Neural crest cell (in vitro differentiated cells): ENCODE measurements at places on chromosomes 7 and 10. TPM values are rescaled to one million over a fixed set of nuclear protein-coding genes. Genes with fewer than 3 reads are reported as not detected.

The RELN gene
- 0.02 and 0.07 TPM in 2 replicates for total RNA-seq

The MKI67 gene
- total RNA-seq, result 140 and 160 TPM in 2 replicates

The EBLN1 gene
- total RNA-seq, result not detected in 2 replicates

The UNCX gene
- 2.4 and 2.7 TPM in 2 replicates for total RNA-seq

The TCTN3 gene
- 45.5 and 46.6 TPM in 2 replicates for total RNA-seq

The SUPV3L1 gene
- 35.6 and 39.4 TPM in 2 replicates for total RNA-seq

The EZH2 gene
- total RNA-seq, result 105 and 106 TPM in 2 replicates

The HOGA1 gene
- total RNA-seq, result 0.23 and 0.36 TPM in 2 replicates

The H2AZ2 gene
- 351 and 353 TPM in 2 replicates for total RNA-seq

The MRC1 gene
- not detected in 2 replicates for total RNA-seq

The MKX gene
- total RNA-seq, result 0.30 TPM in 1 of 2 replicates, not detected in the other

GRCh38 chr10:28396331-28396730 lies 93.5 kb upstream of the MPP7 start:
- no peak overlapping the region for H3K4me3 ChIP-seq
- H3K27ac ChIP-seq, result no peak overlapping the region
- peaks cover 10% of the 10 kb centered on the region for H3K27me3 ChIP-seq
- no peaks in the 10 kb centered on the region for H3K4me1 ChIP-seq
- DNase-seq, result no peak
- H3K36me3 ChIP-seq, result no peaks in the 10 kb centered on the region

DNA sequence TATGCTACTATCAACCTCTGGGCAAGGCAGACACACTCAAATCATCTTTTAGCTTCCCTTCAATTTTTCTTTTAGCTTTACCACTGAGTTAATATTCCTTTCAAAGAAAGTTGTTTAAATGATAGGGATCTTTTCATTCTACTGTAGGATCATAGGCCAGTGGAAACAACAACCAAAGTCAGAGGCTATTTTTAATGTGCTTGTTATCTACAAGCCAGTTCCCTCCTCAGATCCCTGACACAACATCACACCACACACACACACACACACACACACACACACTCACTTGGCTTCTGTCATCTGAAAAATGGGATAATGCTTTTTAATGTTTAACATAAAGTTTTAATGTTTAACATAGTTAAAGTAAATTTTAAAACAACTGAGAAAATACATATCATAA lies 106.7 kb upstream of the CAV2 start:
- no peak overlapping the region for H3K4me3 ChIP-seq
- H3K27me3 ChIP-seq, result no peaks in the 10 kb centered on the region
- H3K4me1 ChIP-seq, result peaks cover 14% of the 10 kb centered on the region
- no peak for DNase-seq
- no peak overlapping the region for H3K27ac ChIP-seq
- H3K36me3 ChIP-seq, result no peaks in the 10 kb centered on the region

- H3K4me3 ChIP-seq, result no peak overlapping the region
- H3K4me1 ChIP-seq, result peaks cover 6% of the 10 kb centered on the region
- peaks cover 54% of the 10 kb centered on the region for H3K27me3 ChIP-seq
These were observed 2.9 kb upstream of the IGFBP1 start for GRCh38 chr7:45885264-45885882.

DNA sequence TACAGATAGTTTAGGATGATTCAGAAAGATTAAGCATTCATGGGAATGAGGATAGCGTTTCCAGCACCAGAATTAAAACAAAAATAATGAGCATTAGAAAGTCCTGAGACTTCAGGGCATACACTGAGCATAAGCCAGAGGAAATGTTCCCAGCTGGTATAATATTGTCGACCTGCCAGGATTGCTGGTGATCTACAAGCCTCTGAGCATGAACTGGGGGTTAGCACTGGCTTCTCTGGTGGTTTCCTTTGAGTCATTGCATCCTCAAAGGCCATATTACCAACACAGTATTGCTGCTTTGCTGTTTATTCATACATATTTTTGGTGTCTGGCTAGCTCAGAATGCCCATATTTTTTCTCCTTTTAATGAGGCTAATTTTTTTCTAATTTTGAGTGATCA lies 10.7 kb upstream of the ATRNL1 start:
- H3K4me1 ChIP-seq, result peaks cover 20% of the 10 kb centered on the region
- H3K36me3 ChIP-seq, result peaks cover 16% of the 10 kb centered on the region
- no peak for DNase-seq
- no peaks in the 10 kb centered on the region for H3K27me3 ChIP-seq

GRCh38 chr10:132571650-132572544 lies 34.3 kb downstream of the INPP5A start:
- no peak overlapping the region for H3K4me3 ChIP-seq
- H3K4me1 ChIP-seq, result peaks cover 8% of the 10 kb centered on the region
- no peak overlapping the region for H3K27ac ChIP-seq
- no peaks in the 10 kb centered on the region for H3K36me3 ChIP-seq
- DNase-seq, result no peak

- H3K27ac ChIP-seq, result no peak overlapping the region
- no peak overlapping the region for H3K4me3 ChIP-seq
- no peaks in the 10 kb centered on the region for H3K27me3 ChIP-seq
- peaks cover 22% of the 10 kb centered on the region for H3K4me1 ChIP-seq
- no peaks in the 10 kb centered on the region for H3K36me3 ChIP-seq
- no peak for DNase-seq
These were observed 177.0 kb downstream of the GNAT3 start for GRCh38 chr7:80334908-80335307.

GRCh38 chr10:48254750-48255512 lies 19.6 kb downstream of the FRMPD2 start:
- no peak for DNase-seq
- H3K4me1 ChIP-seq, result peaks cover 11% of the 10 kb centered on the region
- no peak overlapping the region for H3K4me3 ChIP-seq
- H3K27me3 ChIP-seq, result no peaks in the 10 kb centered on the region
- no peak overlapping the region for H3K27ac ChIP-seq

DNA sequence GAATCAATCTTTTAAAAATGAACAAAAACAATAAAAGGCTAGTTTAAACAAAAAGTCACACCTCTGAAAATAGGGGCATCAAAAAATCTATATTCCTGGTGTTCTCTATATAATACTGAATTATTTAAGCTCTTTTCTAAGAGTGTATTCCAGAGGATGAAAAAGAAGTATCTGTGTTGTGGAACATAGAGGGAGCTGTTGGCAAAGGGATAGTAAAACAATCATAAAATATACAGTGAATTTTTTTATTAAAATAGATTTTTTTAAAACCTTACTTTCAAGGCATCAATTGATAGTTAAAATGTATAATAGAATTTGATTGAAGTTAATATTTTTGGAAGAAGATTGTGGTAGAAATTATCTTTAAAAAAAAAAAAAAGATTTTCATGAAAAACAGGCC lies 1409.1 kb upstream of the CELF2 start:
- H3K4me1 ChIP-seq, result no peaks in the 10 kb centered on the region
- H3K27ac ChIP-seq, result no peak overlapping the region
- DNase-seq, result no peak
- no peaks in the 10 kb centered on the region for H3K36me3 ChIP-seq
- no peak overlapping the region for H3K4me3 ChIP-seq
- H3K27me3 ChIP-seq, result no peaks in the 10 kb centered on the region

DNA sequence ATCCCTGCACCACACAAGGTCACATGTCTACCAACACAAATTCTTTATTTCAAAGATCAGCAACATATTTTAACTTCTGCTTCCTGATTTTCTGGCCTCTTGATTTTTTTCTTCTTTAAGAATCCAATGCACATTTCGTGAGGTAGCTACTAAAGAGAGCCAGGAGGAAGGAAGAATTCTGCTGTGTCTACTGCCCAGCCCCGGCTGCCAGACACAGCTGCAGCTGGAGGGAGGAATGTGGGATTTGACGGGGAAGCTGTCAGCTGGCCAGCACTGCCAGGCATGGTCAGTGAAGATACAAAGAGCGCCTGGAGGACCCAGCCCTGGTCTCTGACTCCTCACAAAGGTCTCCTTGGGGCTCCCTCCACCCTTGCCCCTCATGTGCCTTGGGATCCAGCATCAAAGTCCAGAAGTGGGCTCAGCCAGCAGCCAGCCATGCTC lies 6.9 kb upstream of the AOC1 start:
- peaks cover 2% of the 10 kb centered on the region for H3K27me3 ChIP-seq
- no peaks in the 10 kb centered on the region for H3K36me3 ChIP-seq
- no peak for DNase-seq
- no peaks in the 10 kb centered on the region for H3K4me1 ChIP-seq
- no peak overlapping the region for H3K4me3 ChIP-seq

DNA sequence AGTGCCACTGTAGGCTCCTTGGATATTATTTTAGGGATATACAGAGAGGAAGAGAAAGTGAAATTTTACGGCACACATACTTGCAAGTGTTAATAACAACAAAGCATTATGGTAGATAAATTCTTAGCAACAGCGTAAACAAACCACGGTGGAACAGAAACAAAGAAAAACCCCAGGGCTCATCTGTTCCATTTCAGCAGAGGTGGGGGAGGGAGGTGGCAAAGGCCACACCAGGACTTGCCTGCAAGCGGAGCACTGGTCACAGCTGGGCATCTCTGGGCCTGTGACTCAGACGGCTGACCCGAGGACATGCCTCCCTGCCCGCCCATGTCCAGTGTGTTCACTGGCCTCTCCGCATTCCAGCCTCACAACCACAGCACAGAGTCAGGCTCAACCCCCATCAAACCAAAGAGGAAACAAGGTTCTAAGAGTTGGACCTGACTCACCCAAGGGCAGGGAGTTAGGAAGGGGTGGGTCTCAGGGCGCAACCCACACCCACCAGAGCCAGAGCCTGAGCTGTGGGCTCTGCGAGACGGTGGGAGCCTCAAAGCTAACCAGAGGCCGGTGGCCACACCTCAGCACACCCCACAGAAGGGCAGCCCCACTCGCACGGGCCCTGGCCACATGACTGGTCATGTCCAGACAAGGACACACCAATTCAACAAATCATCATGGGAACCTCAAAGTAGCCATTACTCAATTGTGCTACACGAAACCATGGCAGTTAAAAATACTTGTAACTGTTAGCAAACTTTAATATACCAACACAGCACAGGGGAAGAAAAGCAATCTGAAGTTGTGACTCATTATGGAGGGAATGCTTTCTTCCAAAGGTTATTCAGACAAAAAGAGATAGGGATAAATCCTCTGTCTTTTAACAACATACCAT lies 10.7 kb downstream of the ESYT2 start:
- H3K4me3 ChIP-seq, result no peak overlapping the region
- H3K27ac ChIP-seq, result peak overlapping the region; percentile 1
- H3K27me3 ChIP-seq, result no peaks in the 10 kb centered on the region
- DNase-seq, result peak; percentile 40
- H3K4me1 ChIP-seq, result peaks cover 59% of the 10 kb centered on the region
- H3K36me3 ChIP-seq, result no peaks in the 10 kb centered on the region

- H3K27me3 ChIP-seq, result no peaks in the 10 kb centered on the region
- no peak overlapping the region for H3K27ac ChIP-seq
- H3K4me3 ChIP-seq, result no peak overlapping the region
These were observed 32.1 kb downstream of the PFKP start for GRCh38 chr10:3099291-3100092.

GRCh38 chr7:110944448-110944847 lies 146.5 kb upstream of the LRRN3 start:
- H3K4me3 ChIP-seq, result no peak overlapping the region
- H3K4me1 ChIP-seq, result peaks cover 5% of the 10 kb centered on the region
- H3K36me3 ChIP-seq, result no peaks in the 10 kb centered on the region
- no peak overlapping the region for H3K27ac ChIP-seq

DNA sequence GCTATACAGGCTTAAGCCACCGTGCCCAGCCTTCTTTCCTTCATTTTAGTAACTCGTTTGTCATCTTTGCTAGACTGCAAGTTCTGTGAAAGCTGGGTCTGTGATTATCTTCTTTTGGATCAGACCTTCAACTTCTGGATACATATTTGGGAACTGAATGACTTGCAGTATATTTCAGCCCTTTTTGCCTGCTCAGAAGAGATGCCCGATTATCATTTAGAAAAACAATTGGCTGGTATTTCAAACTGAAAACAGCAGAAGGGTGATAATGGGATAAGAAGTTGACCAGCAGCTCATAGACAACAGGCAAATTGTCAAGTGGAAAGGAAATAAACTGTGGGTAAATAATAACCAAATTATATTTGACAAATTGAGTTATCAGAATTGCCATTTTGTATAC lies 14.6 kb downstream of the RSBN1L start:
- H3K27me3 ChIP-seq, result no peaks in the 10 kb centered on the region
- DNase-seq, result no peak
- H3K4me1 ChIP-seq, result peaks cover 14% of the 10 kb centered on the region

GRCh38 chr7:133931053-133931452 lies 196.1 kb upstream of the LRGUK start:
- DNase-seq, result no peak
- no peaks in the 10 kb centered on the region for H3K27me3 ChIP-seq
- no peak overlapping the region for H3K27ac ChIP-seq
- H3K4me3 ChIP-seq, result no peak overlapping the region
- H3K4me1 ChIP-seq, result peaks cover 37% of the 10 kb centered on the region

DNA sequence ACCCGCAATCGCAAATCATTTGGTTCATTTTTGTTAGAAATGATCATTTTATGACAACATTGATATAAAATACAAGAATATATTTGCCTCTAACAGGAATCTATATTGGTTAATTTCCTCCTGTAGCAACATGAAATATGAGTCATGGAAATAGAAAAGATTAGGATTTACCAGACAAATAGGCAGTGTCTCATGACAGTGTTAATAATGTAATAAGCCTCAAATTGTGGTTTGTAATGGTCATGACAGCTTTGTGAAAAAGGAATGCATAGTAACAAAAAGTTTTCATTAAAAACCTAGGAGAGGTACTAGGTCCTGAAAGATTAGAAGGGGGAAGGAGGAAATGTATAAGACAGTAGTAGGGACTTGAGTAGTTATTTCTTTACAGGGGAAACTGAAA lies 7.9 kb upstream of the SLK start:
- no peaks in the 10 kb centered on the region for H3K4me1 ChIP-seq
- H3K4me3 ChIP-seq, result no peak overlapping the region
- H3K36me3 ChIP-seq, result no peaks in the 10 kb centered on the region
- H3K27ac ChIP-seq, result no peak overlapping the region
- DNase-seq, result no peak
- H3K27me3 ChIP-seq, result peaks cover 14% of the 10 kb centered on the region

- H3K4me3 ChIP-seq, result no peak overlapping the region
- no peaks in the 10 kb centered on the region for H3K27me3 ChIP-seq
- DNase-seq, result no peak
- no peak overlapping the region for H3K27ac ChIP-seq
- peaks cover 6% of the 10 kb centered on the region for H3K4me1 ChIP-seq
These were observed 9.5 kb downstream of the SEPHS1 start for GRCh38 chr10:13338390-13339110.

DNA sequence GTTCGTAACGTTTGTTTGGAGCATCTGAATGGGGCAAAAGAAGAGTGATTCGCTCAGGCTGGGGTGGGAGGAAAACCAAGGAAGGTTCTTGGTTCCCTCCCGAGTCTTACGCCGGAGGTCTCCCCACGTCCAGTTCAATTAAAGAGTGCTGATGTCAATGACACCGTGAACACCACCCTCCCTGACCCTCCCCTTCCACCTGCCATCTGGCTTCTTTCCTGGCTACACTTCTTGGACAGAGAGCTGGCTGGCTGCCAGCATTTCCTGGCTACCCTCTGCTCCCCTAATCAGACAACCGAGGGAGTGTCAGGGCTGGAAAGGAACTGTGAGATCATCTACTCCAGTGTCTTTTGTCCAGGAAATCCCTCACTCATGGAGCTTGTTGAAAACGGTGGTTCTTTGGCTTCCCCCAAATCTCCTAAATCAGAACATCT lies 24.1 kb upstream of the FFAR4 start:
- H3K4me1 ChIP-seq, result no peaks in the 10 kb centered on the region
- H3K27me3 ChIP-seq, result peaks cover 17% of the 10 kb centered on the region
- peaks cover 3% of the 10 kb centered on the region for H3K36me3 ChIP-seq

- no peak overlapping the region for H3K4me3 ChIP-seq
- no peaks in the 10 kb centered on the region for H3K4me1 ChIP-seq
- no peak overlapping the region for H3K27ac ChIP-seq
- H3K27me3 ChIP-seq, result peaks cover 15% of the 10 kb centered on the region
- no peaks in the 10 kb centered on the region for H3K36me3 ChIP-seq
- no peak for DNase-seq
These were observed 42.3 kb downstream of the FEZF1 start for GRCh38 chr7:122262246-122262645.
